ENCODE measurements at places on chromosomes 1 and 21.

- DNase-seq: no peak
Observed at GRCh38 chr1:171929121-171929520, 87.8 kb downstream of the DNM3 start.

DNA sequence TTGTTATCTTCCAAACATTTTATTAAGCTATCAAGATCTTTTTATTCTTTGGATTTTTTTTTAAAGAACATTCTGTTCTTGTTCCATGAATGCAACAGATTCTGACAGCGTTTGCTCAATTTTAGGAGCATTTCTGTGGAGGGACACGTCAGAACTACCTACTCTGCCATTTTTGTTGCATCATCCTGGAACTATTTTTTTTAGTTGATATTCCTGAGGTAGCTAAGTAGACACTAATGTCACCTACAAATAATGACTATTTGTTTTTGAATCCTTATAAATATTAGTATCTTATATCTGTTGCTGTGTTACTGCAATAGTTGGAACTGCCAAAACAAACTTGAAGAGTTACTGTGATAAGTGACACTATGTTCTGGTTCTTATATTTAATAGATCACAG, 57.2 kb downstream of the DNAI4 start:
- DNase-seq: no peak

DNA sequence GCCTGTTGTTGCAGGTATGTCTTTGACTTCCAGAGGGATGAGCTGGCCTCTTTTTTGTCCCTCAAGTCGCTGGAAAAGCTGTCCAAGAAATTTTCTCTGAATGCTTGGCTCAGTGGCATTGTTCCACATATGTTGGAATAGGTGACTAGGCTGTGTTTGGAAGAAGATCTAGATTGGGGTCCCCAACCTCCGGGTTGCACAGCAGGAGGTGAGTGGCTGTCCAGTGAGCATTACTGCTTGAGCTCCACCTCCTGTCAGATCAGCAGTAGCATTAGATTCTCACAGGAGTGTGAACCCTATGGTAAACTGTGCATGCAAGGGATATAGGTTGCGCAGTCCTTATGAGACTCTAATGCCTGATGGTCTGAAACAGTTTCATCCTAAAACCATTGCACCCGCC, 18.1 kb downstream of the BACH1 start:
- no peak for DNase-seq

GRCh38 chr1:105652109-105652508, 1404.4 kb upstream of the PRMT6 start:
- no peak for DNase-seq

DNA sequence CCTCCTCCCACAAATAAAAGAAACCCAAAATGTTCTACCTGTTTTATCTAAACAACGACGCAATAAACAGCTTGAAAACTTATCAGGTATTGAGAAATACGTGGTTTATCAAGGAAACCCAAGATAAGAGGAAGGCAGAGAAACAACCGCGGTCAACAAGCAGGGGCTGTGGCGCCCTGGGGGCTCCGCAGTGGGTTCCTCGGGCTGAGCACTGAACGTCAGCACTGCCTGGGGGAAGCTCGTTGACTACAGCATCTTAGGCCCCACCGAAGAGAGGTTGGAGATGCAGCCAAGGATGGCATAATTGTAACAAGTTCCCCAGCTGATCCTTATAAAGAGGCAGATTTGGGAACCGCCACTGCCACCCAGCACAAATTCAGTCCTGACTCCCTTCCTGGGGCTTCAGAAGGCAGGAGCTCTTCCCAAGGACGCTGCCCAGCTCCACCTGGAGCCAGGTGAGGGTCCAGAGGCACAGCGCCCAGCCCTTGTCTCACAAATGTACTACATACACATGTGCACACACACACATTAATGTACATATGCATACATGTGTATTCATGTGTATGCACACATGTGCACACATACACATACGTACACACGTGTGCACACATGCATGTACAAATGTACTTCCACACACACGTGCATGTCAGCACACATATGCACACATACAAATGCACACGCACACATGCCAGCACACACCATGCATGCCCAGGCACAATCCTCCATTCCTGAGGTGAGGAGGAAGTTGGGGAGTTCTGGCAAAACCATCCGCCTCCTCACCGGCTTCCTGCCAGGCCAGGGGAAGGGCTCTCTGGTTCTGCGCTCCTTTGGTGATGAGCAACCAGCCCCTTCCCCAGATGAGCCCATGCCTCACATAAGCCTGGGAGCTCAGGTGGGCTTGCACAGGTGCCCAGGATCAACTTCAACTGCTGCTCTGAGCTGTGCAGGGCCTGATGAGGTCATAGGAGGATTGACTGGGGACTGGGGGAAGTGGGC, 251.1 kb downstream of the NPHP4 start:
- DNase-seq: no peak

- DNase-seq: no peak
Observed at GRCh38 chr1:54355931-54356679, 50.1 kb downstream of the SSBP3 start.

GRCh38 chr1:222247811-222248310, 300.0 kb downstream of the HHIPL2 start:
- DNase-seq: no peak

DNA sequence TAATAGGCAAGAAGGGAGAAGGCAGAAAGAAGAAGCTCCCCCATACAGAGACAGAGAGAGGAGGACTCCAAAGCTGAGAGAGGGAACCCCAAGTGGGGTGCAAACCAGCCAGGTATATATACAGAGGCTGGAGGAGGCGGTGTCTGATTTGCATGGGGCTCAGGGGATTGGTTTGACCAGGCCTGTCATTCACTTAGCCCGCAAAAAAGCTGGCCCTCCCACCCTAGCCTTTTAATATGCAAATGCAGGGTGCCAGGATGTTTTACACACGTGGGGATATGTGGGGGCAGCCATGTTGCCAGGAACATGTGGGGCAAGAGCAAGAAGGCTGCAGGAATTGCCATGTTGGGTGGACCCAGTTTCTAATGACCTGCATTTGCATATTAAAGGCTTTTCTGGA, 37.0 kb upstream of the TENT5B start:
- no peak for DNase-seq

DNA sequence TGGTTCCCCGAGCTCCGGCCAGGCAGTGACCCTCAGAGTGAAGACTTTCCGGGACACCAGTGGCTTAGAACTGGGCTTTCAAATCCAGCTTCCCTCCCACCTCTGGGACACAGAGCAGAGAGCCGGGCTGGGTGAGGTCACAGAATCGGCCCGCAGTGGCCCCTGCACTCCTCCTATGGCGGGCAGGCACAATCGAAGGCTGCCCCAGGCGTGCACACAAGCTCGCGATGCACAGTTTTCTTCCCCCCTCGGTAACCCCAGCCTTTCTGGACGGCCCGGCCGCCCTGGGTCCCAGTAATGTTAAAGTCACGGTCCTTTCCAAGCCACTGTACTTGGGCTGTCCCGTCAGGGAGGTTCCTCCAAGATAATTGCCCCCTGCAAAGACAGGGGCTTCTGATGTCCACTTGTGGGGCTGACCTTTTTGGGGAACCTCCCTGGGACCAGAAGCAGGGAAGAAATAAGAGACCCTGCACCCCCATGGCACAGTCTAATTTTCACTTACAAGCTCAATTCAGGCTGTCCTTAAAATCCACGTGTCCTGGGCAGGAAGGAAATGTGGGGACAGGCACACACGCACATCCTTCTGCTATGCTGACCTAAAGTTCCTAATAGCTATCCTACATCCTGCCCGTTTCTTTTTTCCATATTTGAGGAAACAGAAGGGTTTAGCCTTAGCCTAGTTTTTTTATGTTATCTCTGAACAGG, 13.7 kb downstream of the TFF3 start:
- DNase-seq: no peak

- peak; percentile 32 for DNase-seq
Observed at GRCh38 chr1:1540090-1540817, at the start of gene TMEM240. TSS of gene TMEM240 (minus strand) at chr1:1540624. CDS start at chr1:1540346, 278 bp downstream.

- no peak for DNase-seq
Observed at GRCh38 chr1:226981386-226981817, 41.3 kb downstream of the COQ8A start.

DNA sequence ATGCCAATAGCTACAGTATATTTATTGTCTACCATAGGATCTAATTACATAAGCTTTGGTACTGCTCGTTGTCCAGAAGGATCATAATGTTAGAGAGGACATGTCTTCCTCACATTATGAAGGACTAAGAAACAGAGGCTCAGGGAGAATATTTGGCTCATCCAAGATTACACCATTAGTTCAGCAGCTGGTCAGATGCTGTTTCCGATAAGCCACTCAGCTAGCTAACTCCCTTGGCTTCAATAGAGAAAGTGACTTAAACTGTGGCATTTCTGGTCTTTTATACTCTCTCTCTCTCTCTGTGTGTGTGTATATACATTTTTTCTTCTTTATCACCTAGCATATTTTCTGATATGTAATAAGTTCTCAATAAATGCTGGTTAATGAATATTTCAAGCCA, 70.4 kb downstream of the DDR2 start:
- DNase-seq: no peak

DNA sequence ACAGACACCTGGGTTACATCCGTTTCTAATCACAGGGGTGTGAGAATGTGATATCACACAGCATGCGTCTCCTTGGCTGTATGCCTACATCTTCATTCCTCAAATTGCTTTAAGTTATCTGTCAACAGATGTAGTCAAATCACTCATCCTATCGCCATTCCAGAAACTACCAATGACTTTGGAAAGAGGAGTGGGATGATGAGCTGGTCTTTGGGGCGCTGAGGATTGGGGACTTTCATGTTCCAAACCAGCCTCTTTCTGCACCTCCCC, 104.8 kb downstream of the NAV1 start:
- no peak for DNase-seq

DNA sequence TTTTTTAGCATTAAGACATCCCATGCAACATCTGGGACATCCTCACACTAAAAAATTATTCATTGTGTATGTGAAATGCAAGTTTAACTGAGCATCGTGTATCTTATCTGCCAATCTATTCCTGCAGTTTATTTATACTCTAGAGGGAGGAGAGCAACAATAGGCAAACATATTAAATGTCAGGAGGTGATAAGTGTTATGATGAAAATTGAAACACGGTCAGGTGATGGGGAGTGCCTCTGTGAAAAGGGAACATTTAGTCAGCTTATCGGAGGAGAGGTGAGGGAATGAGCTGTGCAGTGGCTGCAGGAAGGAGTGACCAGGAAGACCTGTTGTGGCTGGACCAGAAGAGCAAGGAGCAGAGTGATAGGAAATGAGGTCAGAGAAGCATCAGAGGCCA, 775 bp upstream of the EFCAB14 start:
- no peak for DNase-seq

GRCh38 chr1:194273660-194274059, 1087.2 kb upstream of the B3GALT2 start:
- no peak for DNase-seq

DNA sequence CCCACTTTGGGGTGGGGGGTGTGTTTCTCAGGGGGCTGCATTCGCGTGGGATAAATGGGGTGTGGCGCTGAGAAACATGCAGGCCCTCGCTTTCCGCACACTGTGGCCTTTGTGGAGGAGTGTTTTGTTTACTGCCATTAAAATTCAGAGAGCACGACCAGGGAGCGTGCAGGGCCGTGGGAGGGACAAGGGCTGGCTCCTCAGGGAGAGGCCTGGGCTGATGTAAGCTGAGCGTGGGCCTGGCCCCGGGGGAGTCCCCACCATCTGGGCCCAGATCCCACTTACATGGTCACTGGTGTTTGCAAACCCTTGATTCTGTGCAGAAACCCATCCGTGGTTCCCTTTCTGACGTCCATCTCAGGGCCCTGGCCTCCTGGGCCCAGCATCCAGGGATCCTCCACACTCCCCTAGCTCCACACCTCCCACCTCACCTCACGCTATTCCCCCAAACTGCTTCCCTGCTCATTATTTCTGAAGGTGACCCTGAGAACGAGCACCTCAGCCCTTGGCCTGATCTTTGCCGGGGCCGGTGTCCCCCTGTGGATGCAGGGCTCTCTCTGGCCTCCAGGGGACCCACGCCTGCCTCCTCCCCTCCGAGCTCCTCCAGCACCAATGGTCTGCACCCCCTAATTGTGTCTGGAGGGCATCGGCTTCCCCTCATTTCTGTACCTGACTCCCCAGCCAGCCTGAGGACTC, 92.5 kb upstream of the SIM2 start:
- no peak for DNase-seq

- DNase-seq: no peak
Observed at GRCh38 chr21:36217743-36218142, 61.1 kb downstream of the DOP1B start.

DNA sequence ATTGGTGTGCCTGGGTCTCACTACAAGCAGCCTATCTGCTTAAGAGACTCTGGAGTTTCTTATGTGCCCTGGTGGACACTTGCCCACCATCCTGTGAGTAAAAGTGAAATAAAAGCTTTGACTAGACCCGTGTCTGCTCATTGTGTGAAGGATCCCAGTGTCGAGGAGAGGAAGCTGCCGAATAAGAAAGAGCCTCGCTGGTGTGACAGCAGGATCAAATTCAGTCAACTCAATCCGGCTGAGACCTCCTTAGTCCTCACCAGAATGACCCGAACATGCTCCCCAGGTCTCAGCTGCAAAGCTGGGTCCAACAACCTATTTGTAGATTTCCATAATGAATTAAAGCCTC, 14.8 kb downstream of the CD2 start:
- DNase-seq: no peak

- DNase-seq: no peak
Observed at GRCh38 chr1:81340239-81340638, 460.5 kb upstream of the ADGRL2 start.

DNA sequence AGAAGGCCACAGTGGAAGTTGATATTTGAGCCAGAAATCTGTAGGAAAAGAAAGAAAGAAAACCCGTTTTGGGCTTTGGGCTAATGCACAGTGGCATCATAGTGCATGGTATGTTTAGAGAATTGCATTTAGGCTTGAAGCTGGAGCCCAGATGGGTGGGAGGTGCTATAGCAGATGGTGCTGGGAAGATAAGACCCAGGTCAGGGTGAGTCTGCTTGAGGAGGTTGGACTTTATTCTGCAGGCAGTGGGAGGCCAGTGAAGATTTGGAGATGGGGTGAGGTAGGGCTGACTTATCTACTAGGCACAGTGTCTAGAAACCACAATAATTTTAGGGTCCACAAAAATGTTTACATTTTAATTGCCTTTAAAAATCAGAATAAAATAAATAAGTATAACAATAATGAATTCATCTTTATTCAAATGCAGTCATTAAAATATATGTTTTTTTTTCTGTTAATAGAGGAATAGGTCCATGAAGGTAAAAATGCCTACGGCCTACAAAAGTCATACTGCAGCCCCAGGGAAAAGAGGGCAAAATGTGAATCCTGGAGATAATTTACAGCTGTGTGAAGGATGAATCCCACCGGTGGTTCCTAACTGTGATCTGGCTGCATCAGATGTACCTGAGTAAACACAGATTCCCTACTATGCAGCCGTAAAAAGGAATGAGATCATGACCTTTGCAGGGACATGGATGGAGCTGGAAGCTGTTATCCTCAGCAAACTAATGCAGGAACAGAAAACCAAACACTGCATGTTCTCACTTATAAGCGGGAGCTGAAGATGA, 8.7 kb downstream of the DNAJC6 start:
- DNase-seq: no peak

DNA sequence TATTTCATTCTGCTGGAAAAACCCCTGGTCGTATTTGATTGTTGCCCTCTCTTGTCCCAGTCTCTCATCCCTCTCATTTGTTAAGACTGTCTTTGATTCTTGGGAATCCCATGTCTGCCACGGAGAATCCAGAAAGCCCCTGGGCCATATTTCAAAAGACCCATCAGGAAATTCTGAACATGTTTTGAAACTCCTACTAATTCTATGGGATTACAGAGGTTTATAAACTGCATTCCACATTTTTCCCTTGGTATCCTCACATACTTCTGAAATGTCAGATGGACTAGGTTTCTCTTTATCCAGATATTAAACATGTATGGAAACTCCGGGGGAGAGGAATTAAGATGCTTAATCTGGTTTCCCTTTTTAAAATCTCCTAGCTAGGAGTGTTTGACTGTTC, 80.0 kb downstream of the HUNK start:
- DNase-seq: no peak
